ENCODE measurements at places on chromosomes 1 and 21.

- DNase-seq: no peak
Measured at GRCh38 chr1:55262822-55263221, 47.7 kb upstream of the USP24 start.

- DNase-seq: no peak
Measured at GRCh38 chr1:54137534-54138061, 15.2 kb downstream of the CDCP2 start.

DNA sequence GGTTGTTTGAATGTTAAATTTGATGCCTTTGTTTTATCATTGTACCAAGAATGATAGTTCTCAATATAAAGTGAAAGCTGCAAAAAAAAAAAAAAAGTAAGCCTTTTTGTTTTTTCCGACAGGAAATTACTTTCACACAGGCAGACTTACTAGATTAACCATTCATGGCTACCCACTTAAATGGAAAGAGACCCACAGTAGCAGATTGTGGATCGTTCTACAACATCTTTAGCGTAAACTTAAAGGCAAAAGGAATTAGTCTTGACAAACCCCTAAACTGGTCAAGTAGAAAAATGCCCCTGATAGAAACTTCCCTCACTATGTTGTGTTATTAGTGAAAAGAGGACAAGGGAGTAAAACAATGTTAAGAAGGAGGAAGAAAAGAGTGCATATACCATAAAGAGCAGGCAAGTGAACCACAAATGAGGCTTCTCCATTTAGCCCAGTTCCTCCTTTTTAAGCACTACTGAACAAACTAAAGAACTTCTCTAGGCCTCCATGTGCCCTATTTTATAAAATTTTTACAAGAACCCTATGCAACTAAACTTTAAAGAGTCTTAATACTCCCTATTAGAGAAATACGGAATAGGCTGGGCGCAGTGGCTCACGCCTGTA, 1560.3 kb downstream of the MRPL39 start:
- no peak for DNase-seq

DNA sequence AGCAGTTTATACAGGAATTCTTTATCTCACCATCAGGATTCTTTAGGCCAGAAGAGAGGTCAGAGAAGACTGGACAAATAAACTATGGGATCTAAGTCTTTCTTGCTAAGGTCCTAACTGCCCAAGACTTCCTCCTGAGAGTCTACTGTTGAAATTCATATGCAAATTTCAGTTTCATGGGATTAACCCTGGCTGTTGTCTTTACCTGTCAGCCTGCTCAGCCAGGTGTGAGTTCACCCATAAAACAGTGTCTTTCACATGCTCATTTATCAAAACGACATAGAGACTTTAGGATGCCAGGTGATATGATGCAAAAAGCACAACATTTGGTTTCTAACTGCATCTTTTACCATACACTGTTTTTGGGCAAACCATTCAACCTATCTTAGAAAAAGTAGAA, 211.0 kb downstream of the PDE4B start:
- no peak for DNase-seq

DNA sequence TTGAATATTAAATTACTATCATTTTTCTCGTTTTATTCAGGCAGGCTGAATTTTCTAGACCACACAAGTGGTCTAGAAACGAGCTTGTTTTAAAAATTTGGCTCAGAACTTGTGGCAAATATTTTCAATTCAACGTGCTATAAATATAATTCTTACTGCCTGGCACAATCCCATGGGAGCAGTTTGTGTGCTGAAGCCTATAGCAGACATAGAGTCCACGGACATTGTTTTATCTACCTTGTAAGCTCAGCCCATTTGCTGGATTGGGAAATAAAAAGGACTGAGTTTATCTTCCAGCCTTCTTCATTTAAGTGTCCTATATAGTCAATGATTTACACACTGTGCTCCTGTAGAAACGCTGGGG, 103.4 kb downstream of the ZBTB18 start:
- DNase-seq: no peak

GRCh38 chr1:208587110-208587509, 342.9 kb upstream of the PLXNA2 start:
- DNase-seq: no peak

DNA sequence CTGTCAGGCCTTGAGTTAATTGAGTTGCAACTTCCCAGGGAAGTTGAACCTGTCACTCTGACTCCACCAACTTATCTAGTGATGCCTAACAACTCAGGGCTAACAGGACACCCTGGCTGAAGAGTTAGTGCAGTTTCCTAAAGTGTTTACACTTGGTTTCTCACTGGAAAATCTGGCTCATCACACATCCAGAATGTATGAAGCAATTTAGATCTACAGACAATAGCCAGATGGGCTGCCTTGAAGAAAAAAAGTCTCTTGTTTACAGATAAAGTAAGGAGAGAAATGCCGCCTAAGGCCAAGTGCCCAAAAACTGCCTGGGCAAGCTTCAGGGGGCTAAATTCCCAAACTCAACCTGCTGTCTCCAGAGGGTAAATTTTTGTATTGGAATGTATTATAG, 446.3 kb upstream of the NCAM2 start:
- no peak for DNase-seq

GRCh38 chr1:77972080-77972479, 6.8 kb downstream of the FUBP1 start:
- no peak for DNase-seq

- DNase-seq: no peak
Measured at GRCh38 chr21:25717491-25718147, 17.1 kb downstream of the ATP5PF start.

All from activated CD4-positive, CD25-positive, alpha-beta regulatory T cell (primary cell).